ENCODE measurements at places on chromosomes 1 and 21.
A peak's percentile ranks its signal among the peaks of the same experiment; 100 is the strongest.

GRCh38 chr21:16633831-16634459 lies 878.9 kb upstream of the CXADR start:
- DNase-seq: no peak

DNA sequence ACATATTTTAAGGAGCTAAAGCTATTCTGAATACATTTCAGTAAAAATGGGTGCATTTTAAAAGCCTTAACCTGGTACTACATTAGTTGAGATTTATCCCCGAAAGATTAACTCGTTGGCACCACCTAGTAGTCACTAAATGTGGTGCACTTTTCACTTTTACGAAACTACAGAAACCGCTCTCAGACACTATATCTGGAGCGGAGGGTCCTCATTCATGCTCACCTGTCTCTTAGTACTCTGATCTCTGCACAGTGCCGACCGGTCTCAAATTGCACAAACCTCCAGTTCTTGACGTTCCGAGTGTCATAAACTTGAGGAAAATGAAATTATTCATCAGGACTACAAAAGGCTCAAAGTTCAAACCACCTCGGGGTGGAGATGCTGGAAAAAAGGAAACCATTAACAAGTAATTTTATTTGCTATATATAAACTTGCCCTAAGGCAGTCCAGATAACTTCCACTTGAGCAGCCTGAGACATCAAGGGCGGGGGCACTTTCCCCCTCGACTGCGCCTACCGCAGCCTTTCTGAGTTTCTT lies 722 bp downstream of the LZIC start:
- DNase-seq: no peak

GRCh38 chr1:98965394-98965793 lies 39.3 kb downstream of the PLPPR5 start:
- DNase-seq: no peak

GRCh38 chr1:109732390-109732881 lies 8.4 kb downstream of the GSTM3 start:
- no peak for DNase-seq

- DNase-seq: no peak
Measured at GRCh38 chr1:198892065-198892464, 253.2 kb downstream of the PTPRC start.

DNA sequence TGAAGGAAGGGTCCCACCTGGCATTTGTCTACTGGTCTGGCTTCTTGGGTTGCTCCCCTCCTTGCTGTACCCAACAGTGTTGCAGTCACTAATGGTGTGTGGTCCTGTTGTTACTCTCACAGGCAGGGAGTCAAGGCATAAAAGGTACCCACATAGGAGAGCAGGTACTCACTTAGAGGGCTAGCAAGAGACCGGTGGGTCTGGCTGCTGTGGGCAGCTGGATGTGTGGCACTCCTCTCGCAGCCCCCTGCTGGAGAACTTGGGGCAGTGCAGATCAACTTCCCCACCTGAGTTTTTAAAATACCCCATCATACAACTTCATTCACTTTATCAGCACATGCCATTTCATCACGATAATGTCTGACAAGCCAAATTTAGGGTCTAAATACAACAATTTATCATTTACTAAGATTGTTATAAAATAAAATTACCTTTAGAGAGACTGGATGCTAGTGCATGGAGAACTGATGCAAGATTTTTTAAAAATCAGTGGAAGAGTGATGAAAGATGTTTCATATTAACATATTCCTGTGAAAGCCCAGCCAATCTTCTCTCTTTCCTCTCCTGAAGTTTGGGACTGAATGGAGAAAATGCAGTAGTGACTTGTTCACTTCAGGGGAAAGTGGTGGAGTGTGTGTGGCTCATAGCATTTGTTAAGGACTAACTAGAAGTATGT lies 42.8 kb downstream of the ACP6 start:
- peak; percentile 91 for DNase-seq

- no peak for DNase-seq
Measured at GRCh38 chr1:181083842-181084605, 4.5 kb upstream of the IER5 start.

GRCh38 chr1:59332983-59333382 lies 36.1 kb downstream of the FGGY start:
- DNase-seq: no peak

- no peak for DNase-seq
Measured at GRCh38 chr1:24727501-24728216, 17.6 kb upstream of the CLIC4 start.

DNA sequence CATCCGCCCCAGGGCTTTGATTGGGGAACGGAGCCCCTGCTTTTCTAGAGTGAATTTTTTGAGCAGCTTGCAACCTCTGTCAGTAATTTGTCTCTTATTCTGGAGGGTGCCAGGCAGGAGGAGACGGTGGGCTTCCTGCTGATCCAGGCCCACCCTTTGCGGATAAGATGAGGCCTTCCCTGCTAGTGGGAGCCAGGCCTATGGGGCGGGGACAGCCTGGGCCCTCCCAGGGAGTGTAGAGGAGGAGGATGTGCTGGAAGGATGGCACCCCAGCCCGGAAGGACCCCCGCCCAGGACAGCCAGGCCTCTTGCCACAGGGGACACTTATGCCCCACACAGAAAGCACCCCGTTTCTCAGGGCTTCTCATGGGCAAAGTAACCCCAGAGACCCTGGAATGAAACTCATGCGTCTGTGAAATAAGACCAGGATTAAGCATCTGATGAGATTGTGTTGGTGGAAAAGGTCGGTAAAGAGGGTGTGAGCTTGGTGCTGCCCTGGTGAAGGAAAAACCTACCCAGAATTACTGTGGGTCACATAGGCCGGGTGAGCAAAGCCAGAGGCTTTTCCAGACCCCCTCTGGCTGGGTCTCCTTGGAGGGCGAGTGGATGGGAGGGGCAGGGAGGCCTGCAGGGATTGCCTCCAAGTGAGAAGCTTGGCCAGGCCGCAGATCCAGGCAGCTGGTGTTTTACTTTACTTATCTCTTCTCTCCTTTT lies 118.7 kb downstream of the SIK1 start:
- peak; percentile 1 for DNase-seq

- no peak for DNase-seq
Measured at GRCh38 chr1:205128050-205128449, 6.3 kb upstream of the RBBP5 start.

GRCh38 chr1:226659641-226660040 lies 79.4 kb downstream of the ITPKB start:
- DNase-seq: no peak

DNA sequence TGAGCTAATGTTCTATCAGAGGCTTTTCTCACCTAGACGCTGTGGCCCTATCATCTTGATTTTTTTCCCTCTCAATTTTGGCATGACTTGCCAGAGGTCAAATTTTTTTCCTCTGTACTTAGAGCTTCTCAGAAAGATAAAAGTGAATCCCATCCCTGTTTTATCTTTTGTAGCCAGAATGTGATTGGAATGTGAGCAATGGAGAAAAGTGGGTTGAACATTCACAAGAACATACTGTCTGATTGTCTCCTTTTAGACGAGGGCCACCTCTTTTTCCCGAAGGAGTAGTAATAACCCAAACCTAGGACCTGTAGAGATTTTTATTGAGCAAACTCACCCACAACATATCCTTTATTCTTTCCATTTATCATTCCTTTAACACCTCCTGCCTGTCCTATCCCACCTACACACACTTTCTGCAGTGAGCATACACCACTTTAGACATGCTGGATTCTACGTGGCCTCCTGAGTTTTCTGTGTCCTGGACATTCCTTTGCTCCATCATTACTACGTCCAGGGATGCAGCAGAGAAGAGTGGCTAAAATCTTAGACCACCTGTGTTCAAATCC lies 15.9 kb downstream of the S100A10 start:
- DNase-seq: no peak

DNA sequence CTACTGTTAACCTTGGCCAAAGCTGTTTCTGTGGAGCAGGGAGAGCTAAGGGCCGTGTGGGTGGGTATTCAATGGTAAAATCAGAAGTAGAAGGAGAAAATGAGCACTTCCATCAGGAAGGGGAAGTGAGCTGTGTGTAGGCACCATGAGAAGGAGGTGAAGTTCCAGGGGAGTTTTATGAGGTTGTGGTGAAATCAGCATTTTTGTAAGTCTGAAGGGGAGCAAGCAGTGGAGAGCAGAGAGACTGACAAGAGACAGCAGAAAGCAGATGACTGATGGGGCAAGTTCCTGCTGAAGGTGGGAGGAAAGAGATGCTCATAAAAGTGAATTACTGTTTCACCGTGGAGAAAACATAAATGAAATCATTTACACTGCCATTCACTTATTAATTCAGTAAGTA lies 2.7 kb upstream of the GPR88 start:
- DNase-seq: no peak

DNA sequence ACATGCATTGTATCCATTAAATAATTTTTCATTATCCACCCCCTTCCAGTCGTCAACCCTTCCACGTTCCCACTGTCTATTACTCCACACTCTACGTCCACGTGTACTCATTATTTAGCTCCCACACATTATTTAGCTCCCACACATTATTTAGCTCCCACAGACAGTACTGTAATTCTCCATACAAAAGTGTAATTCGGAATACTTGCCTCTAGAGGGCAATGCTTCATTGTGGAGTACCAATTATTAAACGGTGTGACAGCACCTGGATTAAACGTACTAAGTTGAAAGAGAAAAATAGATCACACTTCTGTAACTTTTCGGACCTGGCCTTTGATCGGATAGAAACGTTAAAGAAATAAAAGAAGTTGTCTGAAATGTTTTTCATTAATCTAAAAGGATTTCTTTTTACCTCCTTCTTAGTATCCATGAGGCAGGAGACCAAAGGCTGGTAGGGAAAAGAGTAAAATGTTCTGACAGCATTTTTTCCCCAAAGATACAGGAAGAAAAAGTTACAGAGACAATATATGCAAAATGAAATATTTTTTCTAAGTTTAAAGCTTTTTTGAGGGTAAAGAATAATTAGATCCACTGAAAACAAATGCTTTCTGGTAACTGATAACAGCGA lies 99.2 kb downstream of the LHX8 start:
- no peak for DNase-seq

- DNase-seq: no peak
Measured at GRCh38 chr1:91857557-91858239, 28.3 kb downstream of the TGFBR3 start.

GRCh38 chr1:3940081-3940753 lies 40.1 kb upstream of the C1orf174 start:
- DNase-seq: no peak

DNA sequence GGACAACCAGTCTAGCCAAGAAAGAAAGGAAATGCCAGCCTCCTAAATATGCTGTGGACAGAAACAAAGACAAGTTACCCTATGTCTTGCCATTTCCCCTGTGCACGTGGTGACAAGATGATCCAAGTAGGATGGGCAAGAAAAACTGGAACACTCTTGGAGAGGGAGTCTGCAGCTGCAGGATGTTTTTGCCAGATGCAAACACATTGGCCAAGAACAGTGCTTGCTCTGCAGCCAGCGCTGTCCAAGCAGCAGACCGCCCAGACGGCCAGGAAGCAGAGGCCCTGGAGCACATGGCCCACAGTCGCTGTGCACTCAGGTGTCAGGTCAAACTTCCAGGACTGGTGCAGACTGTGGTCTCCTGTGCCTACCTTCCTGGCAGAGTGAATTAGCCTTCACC lies 189.3 kb downstream of the SLC35F3 start:
- DNase-seq: peak; percentile 77

GRCh38 chr1:56450004-56450666 lies 129.2 kb downstream of the PLPP3 start:
- DNase-seq: no peak

GRCh38 chr1:105544475-105544874 lies 1512.0 kb upstream of the PRMT6 start:
- DNase-seq: no peak

- DNase-seq: no peak
Measured at GRCh38 chr1:112110031-112110430, 120.6 kb upstream of the KCND3 start.

GRCh38 chr1:25074351-25075227 lies 144.5 kb upstream of the RUNX3 start:
- no peak for DNase-seq

DNA sequence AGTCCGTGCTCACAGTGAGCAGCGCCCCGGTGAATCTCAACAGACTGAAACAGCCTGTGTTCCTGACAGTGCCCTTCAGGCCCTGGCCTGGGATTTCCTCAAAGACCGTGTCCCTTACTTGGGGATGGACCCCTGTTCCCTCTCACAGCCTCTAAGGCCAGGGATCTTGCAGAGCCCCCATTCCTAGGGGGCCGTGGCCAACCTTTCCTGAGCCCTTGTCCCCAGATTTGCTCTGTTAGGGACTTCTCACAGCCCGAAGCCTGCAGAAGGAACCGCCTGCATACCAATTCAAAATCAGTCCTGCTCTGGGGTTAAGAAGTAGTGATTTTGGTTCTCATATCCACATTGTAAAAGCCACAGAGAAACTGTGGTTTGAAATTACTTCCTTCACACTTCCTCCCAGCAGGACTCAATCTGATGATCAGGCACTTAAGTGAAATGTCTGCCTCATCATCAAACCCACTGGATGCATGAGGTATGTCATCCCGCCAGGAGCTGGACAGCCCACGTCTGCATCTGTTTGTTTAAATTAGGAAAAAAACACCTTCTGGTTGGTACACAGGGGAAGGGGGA lies 14.9 kb downstream of the ABCA4 start:
- DNase-seq: no peak

GRCh38 chr1:66951513-66951912 lies 26.7 kb downstream of the MIER1 start:
- no peak for DNase-seq

- DNase-seq: no peak
Measured at GRCh38 chr1:20932437-20932977, 145.4 kb upstream of the HP1BP3 start.

GRCh38 chr1:177780096-177780700 lies 189.7 kb downstream of the SEC16B start:
- DNase-seq: no peak

GRCh38 chr1:38858833-38859560 lies 575 bp downstream of the RRAGC start:
- no peak for DNase-seq

GRCh38 chr1:226666164-226666506 lies 72.9 kb downstream of the ITPKB start:
- no peak for DNase-seq

GRCh38 chr21:14684071-14684470 lies 138.0 kb upstream of the SAMSN1 start:
- DNase-seq: no peak

- no peak for DNase-seq
Measured at GRCh38 chr1:176051902-176052518, 155.1 kb downstream of the COP1 start.
